ENCODE measurements at places on chromosomes 5 and 9. TPM values are rescaled to one million over a fixed set of nuclear protein-coding genes. Genes with fewer than 3 reads are reported as not detected.

DNA sequence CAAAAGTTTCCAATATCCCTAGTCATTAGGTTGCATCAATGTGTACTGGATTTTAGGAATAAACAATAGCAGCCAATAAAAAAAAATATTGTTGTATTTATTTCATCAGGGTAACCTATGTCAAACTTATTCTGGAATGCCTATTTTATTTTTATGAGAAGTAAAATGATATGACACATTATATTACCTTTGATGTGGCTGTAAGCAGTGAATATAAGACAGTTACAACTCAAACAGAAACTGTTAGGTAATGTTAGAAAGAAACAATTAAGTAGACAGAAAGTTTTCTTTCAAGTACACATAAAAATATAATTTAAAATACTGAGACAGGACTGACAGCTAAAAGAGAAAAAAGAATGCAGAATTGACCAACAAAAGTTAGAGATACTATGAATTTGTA, 65.5 kb downstream of the GNG10 start:
- H3K27me3 ChIP-seq: no peaks in the 10 kb centered on the region
- H3K36me3 ChIP-seq: no peaks in the 10 kb centered on the region
- no peak overlapping the region for H3K4me3 ChIP-seq
- no peak overlapping the region for H3K27ac ChIP-seq
- no peak for DNase-seq

Gene FGD3
- total RNA-seq: 1.3 TPM

- no peaks in the 10 kb centered on the region for H3K36me3 ChIP-seq
- H3K4me3 ChIP-seq: no peak overlapping the region
- no peak for DNase-seq
- H3K27ac ChIP-seq: no peak overlapping the region
- H3K4me1 ChIP-seq: no peaks in the 10 kb centered on the region
Measured at GRCh38 chr5:78328585-78329173, 31.7 kb upstream of the SCAMP1 start.

Gene IFNA5
- not detected for total RNA-seq

DNA sequence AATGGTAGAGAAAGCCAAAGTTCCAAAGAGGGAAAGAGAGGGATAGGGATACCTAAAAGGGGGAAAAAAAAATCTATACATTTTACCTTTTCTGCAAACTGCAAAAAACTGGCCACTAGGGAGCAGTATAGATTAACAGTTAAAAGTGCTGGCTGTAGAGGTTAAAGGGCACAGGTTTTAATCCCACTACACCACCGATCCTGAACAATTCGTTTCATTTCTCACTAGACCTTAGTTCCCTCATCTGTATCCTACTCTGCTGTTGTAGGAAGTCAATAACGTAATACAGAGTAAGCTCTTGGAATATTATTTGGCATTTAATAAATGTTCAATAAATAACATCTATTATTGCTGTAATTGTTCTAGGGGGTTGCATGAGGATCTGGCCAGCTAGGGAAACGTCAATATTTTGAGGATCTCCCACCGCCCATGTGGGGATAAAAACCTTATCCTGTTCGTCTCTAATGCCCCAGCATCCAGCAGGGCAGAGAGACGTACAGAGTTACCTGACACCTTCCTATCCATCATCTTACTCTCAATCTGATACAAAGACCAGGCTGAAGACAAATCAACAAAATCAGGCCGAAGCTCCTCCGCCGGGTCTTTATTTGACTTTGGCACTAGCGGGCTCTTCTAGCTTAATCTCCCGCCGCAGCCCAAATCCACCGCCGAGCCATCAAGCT, 757 bp downstream of the CDC26 start:
- no peaks in the 10 kb centered on the region for H3K36me3 ChIP-seq
- peaks cover 22% of the 10 kb centered on the region for H3K4me1 ChIP-seq
- no peak for DNase-seq
- peak overlapping the region; percentile 88 for H3K4me3 ChIP-seq
- no peaks in the 10 kb centered on the region for H3K27me3 ChIP-seq
- H3K27ac ChIP-seq: peak overlapping the region; percentile 94

GRCh38 chr9:132698989-132699388, 28.7 kb downstream of the GTF3C4 start:
- no peak overlapping the region for H3K4me3 ChIP-seq
- H3K36me3 ChIP-seq: no peaks in the 10 kb centered on the region
- H3K27me3 ChIP-seq: no peaks in the 10 kb centered on the region
- DNase-seq: no peak
- H3K27ac ChIP-seq: no peak overlapping the region

GRCh38 chr5:67119010-67119409, 77.6 kb downstream of the CD180 start:
- H3K36me3 ChIP-seq: peaks cover 47% of the 10 kb centered on the region
- no peak for DNase-seq
- H3K4me3 ChIP-seq: no peak overlapping the region

Gene DCP2
- total RNA-seq: 9.8 TPM

Gene FOXD4L6
- not detected for total RNA-seq

GRCh38 chr5:51278539-51278938, 104.7 kb upstream of the ISL1 start:
- no peak for DNase-seq
- H3K27ac ChIP-seq: no peak overlapping the region
- H3K4me1 ChIP-seq: no peaks in the 10 kb centered on the region
- no peaks in the 10 kb centered on the region for H3K27me3 ChIP-seq
- no peak overlapping the region for H3K4me3 ChIP-seq

GRCh38 chr5:120053841-120054240, 410.3 kb upstream of the PRR16 start:
- H3K4me3 ChIP-seq: no peak overlapping the region
- H3K27me3 ChIP-seq: no peaks in the 10 kb centered on the region
- no peaks in the 10 kb centered on the region for H3K36me3 ChIP-seq
- H3K4me1 ChIP-seq: peaks cover 20% of the 10 kb centered on the region

- DNase-seq: no peak
- H3K4me1 ChIP-seq: peaks cover 50% of the 10 kb centered on the region
- no peaks in the 10 kb centered on the region for H3K27me3 ChIP-seq
- H3K27ac ChIP-seq: peak overlapping the region; percentile 85
- no peak overlapping the region for H3K4me3 ChIP-seq
Measured at GRCh38 chr5:10599862-10600284, 36.0 kb downstream of the ANKRD33B start.

DNA sequence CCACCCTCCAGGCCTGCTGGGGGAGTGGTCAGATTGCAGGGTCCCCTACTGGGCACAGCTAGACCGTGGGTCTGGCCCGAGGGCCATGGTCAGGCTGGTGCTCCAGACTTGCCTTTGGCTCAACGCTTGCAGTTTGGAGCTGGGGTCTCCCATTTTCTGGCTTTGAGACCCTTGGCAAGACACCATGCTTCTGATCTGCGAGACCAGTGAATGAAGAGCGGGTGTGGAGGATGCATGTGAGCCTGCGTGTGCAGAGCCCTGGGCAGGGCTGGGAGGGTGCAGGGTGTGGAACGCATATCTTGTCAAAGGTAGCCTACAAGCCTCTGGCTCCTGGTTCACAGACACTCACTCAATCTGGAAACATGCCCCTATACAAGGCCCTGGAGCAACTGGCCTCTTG, 6.1 kb upstream of the MRNIP start:
- no peak overlapping the region for H3K27ac ChIP-seq
- H3K4me1 ChIP-seq: peaks cover 3% of the 10 kb centered on the region
- H3K36me3 ChIP-seq: no peaks in the 10 kb centered on the region
- H3K4me3 ChIP-seq: no peak overlapping the region

GRCh38 chr5:67374378-67374777, 177.8 kb upstream of the CD180 start:
- no peaks in the 10 kb centered on the region for H3K4me1 ChIP-seq
- H3K27ac ChIP-seq: no peak overlapping the region
- H3K4me3 ChIP-seq: no peak overlapping the region
- H3K36me3 ChIP-seq: no peaks in the 10 kb centered on the region
- DNase-seq: no peak

Gene SKIC3
- total RNA-seq: 42.5 TPM

GRCh38 chr5:122333564-122333963, 21.5 kb downstream of the SNCAIP start:
- no peak for DNase-seq
- no peaks in the 10 kb centered on the region for H3K4me1 ChIP-seq
- H3K27ac ChIP-seq: no peak overlapping the region
- H3K36me3 ChIP-seq: no peaks in the 10 kb centered on the region

Gene SPOUT1
- 15.6 TPM for total RNA-seq

Gene ECM2
- total RNA-seq: 4.9 TPM

GRCh38 chr5:10475931-10476676, 34.4 kb downstream of the ROPN1L start:
- H3K27ac ChIP-seq: no peak overlapping the region
- no peaks in the 10 kb centered on the region for H3K36me3 ChIP-seq
- DNase-seq: no peak
- H3K4me3 ChIP-seq: no peak overlapping the region
- H3K4me1 ChIP-seq: no peaks in the 10 kb centered on the region

Gene GABRP
- not detected for total RNA-seq

Gene SHISAL2B
- not detected for total RNA-seq

GRCh38 chr5:87113861-87114260, 153.8 kb upstream of the RASA1 start:
- no peaks in the 10 kb centered on the region for H3K27me3 ChIP-seq
- no peaks in the 10 kb centered on the region for H3K36me3 ChIP-seq
- H3K4me1 ChIP-seq: no peaks in the 10 kb centered on the region
- no peak overlapping the region for H3K4me3 ChIP-seq
- no peak for DNase-seq

GRCh38 chr5:96072138-96072790, 110.6 kb upstream of the ELL2 start:
- H3K36me3 ChIP-seq: no peaks in the 10 kb centered on the region
- no peak overlapping the region for H3K27ac ChIP-seq
- no peak for DNase-seq
- no peaks in the 10 kb centered on the region for H3K4me1 ChIP-seq

GRCh38 chr9:128628471-128629048, 28.1 kb downstream of the DYNC2I2 start:
- DNase-seq: peak; percentile 63
- H3K36me3 ChIP-seq: no peaks in the 10 kb centered on the region
- H3K27me3 ChIP-seq: no peaks in the 10 kb centered on the region
- peak overlapping the region; percentile 66 for H3K27ac ChIP-seq
- H3K4me3 ChIP-seq: no peak overlapping the region

GRCh38 chr9:127608104-127608966, 3.7 kb upstream of the STXBP1 start:
- H3K27me3 ChIP-seq: no peaks in the 10 kb centered on the region
- H3K4me3 ChIP-seq: peak overlapping the region; percentile 49
- H3K4me1 ChIP-seq: peaks cover 30% of the 10 kb centered on the region
- peak; percentile 44 for DNase-seq

Gene PDE8B
- 0.71 TPM for total RNA-seq

Gene ORM1
- not detected for total RNA-seq

DNA sequence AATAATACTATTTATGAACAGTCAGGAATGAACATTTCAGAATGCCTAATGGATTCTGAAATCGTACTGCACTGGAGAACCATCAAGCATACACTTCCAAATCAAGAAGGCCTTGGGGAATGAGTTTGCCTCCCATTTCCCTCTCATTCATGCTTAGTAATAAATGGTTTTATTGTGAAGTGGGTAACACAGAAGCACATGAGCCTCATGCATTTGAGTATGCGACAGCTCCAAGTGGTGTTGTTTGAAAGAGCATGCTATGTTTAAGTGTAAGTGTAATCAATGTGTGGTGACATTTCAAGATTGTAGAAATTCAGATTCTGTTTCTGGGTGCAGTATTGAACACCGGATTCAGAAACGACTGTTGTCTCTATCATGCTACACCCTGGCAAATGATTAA, 60.0 kb downstream of the SGCD start:
- peak overlapping the region; percentile 0 for H3K27ac ChIP-seq
- H3K36me3 ChIP-seq: no peaks in the 10 kb centered on the region
- no peaks in the 10 kb centered on the region for H3K27me3 ChIP-seq
- no peak for DNase-seq
- H3K4me1 ChIP-seq: peaks cover 32% of the 10 kb centered on the region

- no peaks in the 10 kb centered on the region for H3K27me3 ChIP-seq
- peak; percentile 42 for DNase-seq
- peak overlapping the region; percentile 63 for H3K27ac ChIP-seq
- H3K4me1 ChIP-seq: peaks cover 39% of the 10 kb centered on the region
- H3K36me3 ChIP-seq: no peaks in the 10 kb centered on the region
- no peak overlapping the region for H3K4me3 ChIP-seq
Measured at GRCh38 chr9:127311239-127311741, 46.7 kb downstream of the GARNL3 start.

DNA sequence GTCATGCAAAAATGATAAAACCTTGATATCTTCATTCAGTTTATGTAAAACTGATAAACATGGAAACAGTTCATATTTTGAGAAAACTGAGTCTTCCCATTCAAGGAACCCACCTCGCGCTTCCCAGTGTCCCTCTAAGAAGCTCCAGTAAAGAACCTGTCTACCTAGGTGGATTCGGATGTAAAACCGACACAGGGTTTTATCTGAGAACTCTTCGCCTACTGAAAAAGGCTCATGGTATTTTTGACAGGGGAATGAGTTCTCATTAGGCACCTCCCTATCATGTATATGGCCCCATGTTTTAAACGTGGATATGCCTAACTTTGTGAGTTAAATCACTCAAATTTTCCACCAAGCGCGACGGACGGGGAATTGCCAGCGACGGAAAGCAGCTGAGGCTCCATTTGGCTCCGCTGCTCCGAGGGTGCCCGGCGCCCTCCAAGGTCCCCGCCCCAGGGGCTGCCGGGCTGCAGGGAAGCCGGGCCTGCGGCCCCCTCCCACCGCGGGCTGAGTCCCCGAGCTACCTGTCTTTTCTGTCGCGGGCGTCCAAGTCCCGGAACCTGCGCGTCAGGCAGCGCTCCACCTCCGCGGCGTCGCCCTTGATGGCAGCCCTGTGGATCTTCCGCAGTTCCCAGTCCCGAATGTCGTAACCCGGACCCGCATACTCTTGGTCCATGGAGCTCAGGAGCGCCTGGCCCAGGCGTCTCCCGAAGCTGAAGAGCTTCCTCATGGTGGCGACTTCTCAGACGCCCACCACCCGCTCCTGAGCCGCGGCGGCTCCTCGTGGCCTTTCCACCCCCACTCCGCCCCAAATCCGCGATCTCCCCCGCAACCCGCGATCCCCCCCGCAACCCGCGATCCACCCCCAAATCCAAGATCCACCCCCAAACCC, 594 bp downstream of the ANKRD18A start:
- DNase-seq: no peak
- H3K27me3 ChIP-seq: peaks cover 45% of the 10 kb centered on the region
- peaks cover 7% of the 10 kb centered on the region for H3K4me1 ChIP-seq
- no peaks in the 10 kb centered on the region for H3K36me3 ChIP-seq
- H3K4me3 ChIP-seq: peak overlapping the region; percentile 34

GRCh38 chr5:77082280-77082679, 4.8 kb downstream of the ZBED3 start:
- H3K27ac ChIP-seq: no peak overlapping the region
- H3K27me3 ChIP-seq: no peaks in the 10 kb centered on the region
- H3K4me1 ChIP-seq: peaks cover 10% of the 10 kb centered on the region
- DNase-seq: no peak

DNA sequence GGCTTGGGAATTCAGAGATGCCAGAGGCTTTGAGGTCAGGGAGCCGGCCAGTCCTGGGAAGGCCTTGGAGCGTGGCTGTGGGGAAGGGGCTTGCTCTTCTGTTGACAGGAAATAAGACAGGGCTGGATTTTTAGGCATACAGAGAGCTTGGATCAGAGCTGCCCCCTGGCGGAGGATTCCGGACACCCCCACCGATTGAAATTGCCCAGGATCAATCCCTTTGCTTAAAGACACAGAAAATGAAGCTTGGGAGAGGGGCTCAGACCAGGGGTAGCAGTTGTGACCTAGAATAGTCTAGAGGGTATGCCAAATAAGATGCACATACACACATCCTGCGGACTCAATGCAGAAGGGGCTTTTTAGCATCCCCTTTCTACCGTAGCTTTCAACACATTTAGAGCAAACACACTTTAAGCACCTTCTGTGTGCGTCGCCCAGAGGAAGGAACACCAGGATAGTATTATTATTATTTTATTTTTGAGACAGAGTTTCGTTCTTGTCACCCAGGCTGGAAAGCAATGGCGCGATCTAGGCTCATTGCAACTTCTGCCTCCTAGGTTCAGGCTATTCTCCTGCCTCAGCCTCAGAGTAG, 1.7 kb upstream of the NTMT1 start:
- H3K4me1 ChIP-seq: peaks cover 30% of the 10 kb centered on the region
- H3K27me3 ChIP-seq: peaks cover 14% of the 10 kb centered on the region
- no peak overlapping the region for H3K4me3 ChIP-seq
- H3K36me3 ChIP-seq: no peaks in the 10 kb centered on the region
